LNCaP clone FGC (cell line): ENCODE measurements at places on chromosomes 5 and 9.

DNA sequence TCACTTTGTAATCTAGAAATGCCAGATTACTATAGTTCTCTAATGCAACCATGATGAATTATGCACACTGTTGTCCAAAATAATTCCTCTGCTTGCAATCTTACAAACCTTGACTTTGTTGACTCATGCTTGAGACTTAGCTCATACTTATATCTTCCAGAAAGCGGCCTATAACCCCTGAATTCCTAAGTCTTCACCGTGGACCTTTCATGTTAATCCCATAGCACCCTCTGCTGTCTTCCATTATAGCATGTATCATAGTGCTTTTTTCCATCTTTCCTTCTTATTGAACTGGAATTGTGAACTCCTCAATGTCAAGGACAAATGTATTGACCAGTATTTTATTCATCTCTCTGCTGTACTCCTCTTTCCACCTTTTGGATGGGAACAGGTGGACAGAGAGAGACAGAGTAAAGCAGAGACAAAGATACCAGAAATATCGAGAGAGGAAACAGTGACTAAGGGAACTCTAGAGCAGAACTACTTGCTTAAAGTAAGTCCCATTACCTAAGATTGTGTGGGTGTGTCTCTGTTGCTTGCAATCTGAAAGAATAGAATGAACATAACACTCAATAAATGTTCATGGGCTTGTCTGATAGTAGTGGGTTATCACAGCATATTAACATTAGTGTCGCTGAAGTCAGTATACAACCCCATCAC, 110.0 kb downstream of the LURAP1L start:
- no peak for DNase-seq

DNA sequence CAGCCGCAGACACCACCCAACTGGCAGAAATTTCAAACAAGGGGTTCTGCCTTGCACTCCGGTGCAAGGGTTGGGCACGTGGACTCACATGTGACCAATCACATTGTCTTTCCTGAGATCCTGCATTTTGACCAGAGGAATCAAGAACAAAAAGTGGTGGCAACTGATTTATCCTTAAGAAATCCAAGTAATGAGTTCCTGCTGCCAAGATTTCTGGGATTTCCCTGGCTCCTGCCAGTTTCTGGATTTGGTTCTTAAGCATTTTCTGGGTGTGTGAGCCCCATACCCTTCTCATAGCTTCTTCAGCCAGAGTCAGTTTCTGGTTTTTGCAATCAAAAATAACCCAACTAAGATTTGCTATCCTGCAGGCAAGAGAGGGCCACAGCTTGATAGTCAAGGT, 17.4 kb upstream of the KCNIP1 start:
- no peak for DNase-seq

- DNase-seq: no peak
Measured at GRCh38 chr5:144191998-144192397, 21.3 kb downstream of the KCTD16 start.

DNA sequence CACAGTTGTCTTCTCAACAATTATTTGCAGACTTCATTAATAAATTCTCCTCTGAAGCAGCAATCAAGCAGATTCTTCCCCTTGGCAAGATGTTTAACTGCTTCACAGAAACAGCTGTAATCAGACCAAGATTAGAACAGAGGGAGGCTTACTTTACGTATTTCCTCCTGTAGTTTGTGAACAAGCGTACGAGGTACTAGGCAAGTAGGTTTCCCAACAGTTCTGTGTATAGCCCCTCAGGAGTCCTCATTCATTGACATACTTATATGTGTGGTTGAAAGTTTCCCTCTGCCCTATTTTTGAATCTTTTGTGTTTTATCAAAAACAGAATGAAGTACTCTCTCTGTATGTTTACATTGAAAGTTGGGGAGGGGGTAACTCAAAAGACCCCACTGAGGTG, 128.0 kb downstream of the SPATA31D1 start:
- no peak for DNase-seq

- no peak for DNase-seq
Measured at GRCh38 chr9:79660615-79661014, 88.8 kb downstream of the TLE4 start.

DNA sequence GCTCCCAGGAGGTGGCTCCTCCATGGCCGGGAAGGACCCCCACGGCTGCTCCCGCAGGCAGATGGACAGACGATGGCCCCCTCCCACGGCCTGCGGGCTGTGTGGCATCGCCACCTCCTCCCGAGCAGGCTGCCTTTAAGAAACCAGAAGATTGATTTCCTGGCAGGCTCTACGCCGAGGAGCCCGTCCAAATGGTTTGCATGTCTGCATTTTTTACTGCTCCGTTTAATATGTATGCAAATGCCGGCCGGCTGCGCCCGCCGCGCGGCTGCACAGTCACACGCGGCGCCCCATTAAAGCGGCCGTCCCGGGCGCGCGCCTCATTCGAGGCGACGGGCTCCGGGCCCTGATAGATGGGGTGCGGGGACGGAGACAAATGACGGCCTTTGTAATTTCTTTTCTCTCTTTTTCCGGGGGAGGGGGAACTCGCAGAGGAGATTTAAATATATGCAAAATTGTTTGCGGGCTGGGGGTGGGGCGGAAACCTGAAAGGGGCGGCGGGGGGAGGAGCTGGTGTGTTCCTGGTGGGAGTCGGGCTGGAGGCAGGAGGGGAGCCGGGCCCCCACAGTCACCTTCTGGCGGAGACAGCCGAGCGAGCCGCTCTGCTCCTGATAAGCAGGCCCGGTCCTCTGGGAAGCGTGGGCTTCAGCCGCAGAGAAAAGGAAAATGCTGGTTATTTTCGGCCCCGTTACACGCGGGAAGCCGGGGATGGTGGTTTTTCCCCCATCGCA, 158.7 kb upstream of the IER5L start:
- no peak for DNase-seq
